Activated CD8-positive, alpha-beta T cell treated with anti-CD3 and anti-CD28 coated beads, Interleukin-2, amount 10 ng/mL, durations not matched to agents 7 days and 5 days (primary cell): ENCODE measurements at places on chromosomes 6 and 20. TPM values are rescaled to one million over a fixed set of nuclear protein-coding genes. Genes with fewer than 3 reads are reported as not detected.

- no peak overlapping the region for H3K27ac ChIP-seq
- H3K36me3 ChIP-seq, result no peaks in the 10 kb centered on the region
Measured at GRCh38 chr6:88166493-88167351, 575 bp upstream of the CNR1 start.

- H3K36me3 ChIP-seq, result peaks cover 78% of the 10 kb centered on the region
- H3K4me1 ChIP-seq, result no peaks in the 10 kb centered on the region
- H3K27me3 ChIP-seq, result no peaks in the 10 kb centered on the region
- no peak for DNase-seq
- no peak overlapping the region for H3K27ac ChIP-seq
Measured at GRCh38 chr6:100761841-100762240, 119.3 kb downstream of the ASCC3 start.

DNA sequence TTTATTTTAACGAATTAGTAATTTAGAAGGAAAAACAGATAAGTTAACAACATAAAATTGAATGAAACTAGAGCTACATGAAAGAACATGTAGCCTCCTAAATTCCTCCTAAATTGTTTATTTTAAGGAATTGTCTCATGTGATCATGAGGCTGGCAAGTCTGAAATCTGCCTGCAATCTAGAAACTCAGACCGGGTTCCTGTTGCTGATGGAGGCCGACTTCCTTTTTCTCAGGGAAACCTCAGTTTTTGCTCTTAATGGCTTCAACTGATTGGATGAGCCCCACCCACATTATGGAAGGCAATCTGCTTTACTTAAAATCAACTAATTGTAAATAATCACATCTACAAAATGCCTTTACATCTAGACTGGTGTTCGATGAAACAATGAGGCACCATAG, 267.6 kb upstream of the PRND start:
- no peak overlapping the region for H3K27ac ChIP-seq
- no peak for DNase-seq
- no peaks in the 10 kb centered on the region for H3K36me3 ChIP-seq
- peaks cover 11% of the 10 kb centered on the region for H3K27me3 ChIP-seq
- no peaks in the 10 kb centered on the region for H3K4me1 ChIP-seq

- H3K4me3 ChIP-seq, result no peak overlapping the region
- peaks cover 2% of the 10 kb centered on the region for H3K27me3 ChIP-seq
- no peak for DNase-seq
- no peaks in the 10 kb centered on the region for H3K36me3 ChIP-seq
- no peak overlapping the region for H3K27ac ChIP-seq
Measured at GRCh38 chr6:135871296-135871695, 19.8 kb downstream of the PDE7B start.

GRCh38 chr6:82396964-82397751, 33.5 kb downstream of the TPBG start:
- H3K27me3 ChIP-seq, result no peaks in the 10 kb centered on the region
- H3K4me1 ChIP-seq, result no peaks in the 10 kb centered on the region
- no peaks in the 10 kb centered on the region for H3K36me3 ChIP-seq
- no peak overlapping the region for H3K27ac ChIP-seq
- no peak overlapping the region for H3K4me3 ChIP-seq

DNA sequence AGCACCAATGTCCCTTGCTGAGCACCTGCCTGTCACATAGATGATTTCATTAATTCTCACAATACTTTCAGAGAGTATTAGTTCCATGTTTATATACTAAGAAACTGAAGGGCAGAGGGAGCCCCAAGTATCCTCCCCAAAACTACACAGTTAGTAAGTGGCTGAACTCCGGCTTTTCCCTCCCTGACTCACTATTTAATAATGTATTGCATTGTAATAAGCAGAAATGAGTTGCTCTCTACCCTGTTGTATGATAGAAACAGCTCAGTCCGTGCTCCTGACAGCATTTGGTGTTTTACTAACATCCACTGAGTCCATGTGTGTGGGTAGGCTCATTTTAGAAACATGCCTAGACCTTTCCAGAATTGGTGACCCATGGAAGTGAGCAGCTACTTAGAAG, 76.8 kb downstream of the OLIG3 start:
- H3K27me3 ChIP-seq, result peaks cover 6% of the 10 kb centered on the region
- H3K27ac ChIP-seq, result no peak overlapping the region
- peaks cover 9% of the 10 kb centered on the region for H3K4me1 ChIP-seq
- no peaks in the 10 kb centered on the region for H3K36me3 ChIP-seq
- no peak for DNase-seq
- H3K4me3 ChIP-seq, result no peak overlapping the region

DNA sequence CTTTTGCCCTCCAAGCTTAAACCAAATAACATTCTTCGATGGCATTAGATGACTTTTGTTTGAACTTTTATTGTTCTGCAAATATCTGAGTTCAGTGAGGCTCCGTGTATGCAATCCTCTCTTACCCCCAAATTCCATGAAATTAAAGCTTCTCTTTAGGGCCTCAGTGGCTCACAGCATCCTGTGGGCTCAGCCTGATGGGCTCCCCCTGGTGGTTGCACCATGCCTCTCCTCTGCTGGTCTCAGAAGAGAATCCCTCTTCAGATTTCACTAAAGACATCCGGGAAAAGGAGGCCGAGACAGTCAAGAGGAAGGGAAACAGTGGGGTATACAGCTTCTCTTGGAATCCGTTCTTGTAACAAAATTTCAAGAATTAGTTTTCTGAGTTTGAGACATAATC, 331.6 kb upstream of the NT5E start:
- no peaks in the 10 kb centered on the region for H3K4me1 ChIP-seq
- no peak for DNase-seq
- no peaks in the 10 kb centered on the region for H3K36me3 ChIP-seq

The SHLD1 gene
- 7.9 TPM for total RNA-seq

The FNDC1 gene
- not detected for total RNA-seq

The COL12A1 gene
- not detected for total RNA-seq
